Activated CD4-positive, alpha-beta T cell treated with anti-CD3 and anti-CD28 coated beads for 4 hours (primary cell): ENCODE measurements at places on chromosomes 12 and 14.

- no peak for DNase-seq
Measured at GRCh38 chr14:72528863-72529175, 365.1 kb downstream of the DPF3 start.

GRCh38 chr12:25925064-25925463 is 33.4 kb upstream of the RASSF8 start:
- DNase-seq = no peak

- DNase-seq = no peak
Measured at GRCh38 chr12:105476616-105477015, 146.1 kb downstream of the C12orf75 start.

DNA sequence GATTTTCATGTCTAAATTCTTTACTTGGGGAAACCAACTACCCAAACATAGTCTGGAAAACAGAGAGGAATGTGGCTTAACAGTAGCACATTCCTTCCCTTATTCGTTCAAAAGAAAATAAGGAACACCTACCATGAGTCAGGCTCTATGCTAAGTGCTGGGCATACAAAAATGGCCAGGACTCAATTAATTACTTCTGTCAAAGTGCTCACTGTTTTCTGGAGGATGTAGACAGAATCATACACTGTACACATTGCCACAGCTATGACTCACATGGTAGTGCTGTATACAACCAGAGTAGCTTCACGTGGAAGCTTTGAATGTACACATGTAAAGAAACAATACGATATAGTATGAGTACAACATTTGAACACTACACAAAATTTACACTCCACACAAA is 50.1 kb downstream of the SLC25A21 start:
- DNase-seq = no peak

GRCh38 chr14:39169541-39169900 is 612 bp downstream of the TRAPPC6B start:
- DNase-seq = no peak

DNA sequence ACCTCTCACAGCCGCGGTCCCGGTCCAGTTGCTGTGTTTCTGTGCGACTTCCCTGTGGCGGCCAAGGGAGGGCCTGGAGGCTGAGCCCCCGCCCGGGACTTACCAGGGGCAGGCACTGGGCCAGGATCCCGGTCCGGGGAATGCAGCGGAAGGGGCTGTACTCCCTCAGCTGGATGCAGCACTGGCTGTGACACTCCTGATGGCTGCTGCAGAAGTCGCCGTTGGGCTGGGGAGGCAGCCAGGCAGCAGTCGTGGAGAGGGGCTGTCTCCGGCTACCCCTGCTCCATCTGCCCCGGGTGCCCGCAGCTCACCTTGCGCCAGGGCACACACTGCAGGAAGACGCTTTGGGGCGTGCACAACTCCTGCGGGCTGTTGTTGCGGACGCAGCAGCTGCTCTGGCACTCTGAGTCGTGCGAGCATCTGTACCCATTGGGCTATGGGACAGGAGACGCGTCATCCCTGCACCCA is 6.2 kb downstream of the LRCOL1 start:
- DNase-seq = no peak

- no peak for DNase-seq
Measured at GRCh38 chr12:105721051-105721825, 390.7 kb downstream of the C12orf75 start.

- DNase-seq = no peak
Measured at GRCh38 chr12:105738051-105738450, 400.7 kb downstream of the NUAK1 start.

- DNase-seq = no peak
Measured at GRCh38 chr12:89983622-89984021, 275.0 kb upstream of the ATP2B1 start.

DNA sequence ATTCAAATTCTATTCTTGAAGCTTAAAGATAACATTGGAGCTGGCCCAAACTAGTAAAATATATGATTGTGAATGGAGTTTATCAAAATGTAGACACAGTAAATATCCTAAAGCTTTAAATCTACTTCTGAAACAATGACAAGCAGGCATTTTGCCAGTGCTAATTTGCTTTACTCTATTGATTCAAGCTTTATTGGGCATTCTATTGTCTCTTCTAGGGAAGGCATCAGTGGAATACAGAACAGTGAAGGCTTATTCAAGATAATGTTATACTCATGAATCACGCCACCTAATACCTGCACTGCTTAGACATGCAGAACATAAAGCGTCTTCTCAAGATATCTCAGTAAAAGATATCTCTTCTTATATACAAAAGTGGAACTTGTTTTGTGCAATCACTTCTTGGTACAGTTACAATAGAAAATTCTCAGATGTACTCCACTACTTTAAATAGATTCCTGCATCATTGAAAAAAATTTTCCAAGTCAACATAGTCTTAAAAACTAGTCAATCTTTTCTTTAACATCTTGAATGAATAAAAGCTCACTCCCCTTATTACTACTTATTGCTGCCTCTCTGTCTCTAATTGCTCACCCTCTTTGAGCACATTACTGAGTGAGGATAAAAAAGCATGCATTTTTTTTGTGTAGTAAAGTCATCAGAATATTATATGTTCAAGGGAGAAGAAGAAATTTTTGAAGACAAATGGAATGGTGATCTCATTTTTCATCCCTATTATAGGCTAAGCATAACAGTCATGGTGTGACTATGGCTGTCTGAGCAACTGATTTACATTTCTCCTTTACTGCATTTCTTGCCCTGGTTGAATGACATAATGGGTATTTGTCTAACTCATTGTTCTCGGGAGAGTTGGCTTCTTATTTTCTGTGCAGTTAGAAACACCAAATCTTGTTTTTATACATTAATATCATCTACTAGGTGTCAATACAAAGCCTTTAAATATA is 98.0 kb upstream of the E2F7 start:
- no peak for DNase-seq
